Melanocyte of skin (primary cell): ENCODE measurements at places on chromosomes 2 and 18. TPM values are rescaled to one million over a fixed set of nuclear protein-coding genes. Genes with fewer than 3 reads are reported as not detected.

SH3BP4 gene
- 19.7 and 26.0 TPM in 2 replicates for total RNA-seq

ABCB11 gene
- not detected in 2 replicates for total RNA-seq

EHD3 gene
- 5.3 and 8.0 TPM in 2 replicates for total RNA-seq

IAH1 gene
- 54.9 and 65.6 TPM in 2 replicates for total RNA-seq

SERPINB4 gene
- not detected in 2 replicates for total RNA-seq

HOXD13 gene
- total RNA-seq, result not detected in 2 replicates
